ENCODE measurements at places on chromosomes 7 and 10. TPM values are rescaled to one million over a fixed set of nuclear protein-coding genes. Genes with fewer than 3 reads are reported as not detected.

- no peaks in the 10 kb centered on the region for H3K27me3 ChIP-seq
- H3K36me3 ChIP-seq: no peaks in the 10 kb centered on the region
- H3K4me1 ChIP-seq: no peaks in the 10 kb centered on the region
- H3K27ac ChIP-seq: no peak overlapping the region
These were observed 325.9 kb upstream of the SORCS1 start for GRCh38 chr10:107490389-107490788.

DNA sequence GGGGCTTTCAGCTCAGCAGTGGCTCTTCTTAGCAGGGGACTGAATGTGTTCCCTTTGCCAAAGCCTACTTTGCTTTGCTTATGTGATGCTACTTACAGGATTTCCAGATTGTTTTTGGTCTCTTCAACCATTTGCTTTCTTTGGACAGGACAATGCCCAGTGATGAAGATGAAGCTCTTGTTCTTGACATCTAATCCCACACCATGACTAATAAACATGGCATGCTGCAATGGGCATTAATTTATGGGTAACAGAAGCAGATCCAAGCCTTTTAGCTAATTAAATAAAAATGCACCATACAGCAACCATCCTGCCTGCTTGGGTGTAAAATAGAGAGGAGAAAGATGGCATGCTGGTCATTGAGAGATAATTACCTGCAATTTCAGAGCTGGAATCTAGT is 175.5 kb upstream of the ITGB1 start:
- H3K27me3 ChIP-seq: no peaks in the 10 kb centered on the region
- H3K27ac ChIP-seq: peak overlapping the region; percentile 70
- H3K36me3 ChIP-seq: no peaks in the 10 kb centered on the region
- DNase-seq: no peak
- peaks cover 93% of the 10 kb centered on the region for H3K4me1 ChIP-seq

DNA sequence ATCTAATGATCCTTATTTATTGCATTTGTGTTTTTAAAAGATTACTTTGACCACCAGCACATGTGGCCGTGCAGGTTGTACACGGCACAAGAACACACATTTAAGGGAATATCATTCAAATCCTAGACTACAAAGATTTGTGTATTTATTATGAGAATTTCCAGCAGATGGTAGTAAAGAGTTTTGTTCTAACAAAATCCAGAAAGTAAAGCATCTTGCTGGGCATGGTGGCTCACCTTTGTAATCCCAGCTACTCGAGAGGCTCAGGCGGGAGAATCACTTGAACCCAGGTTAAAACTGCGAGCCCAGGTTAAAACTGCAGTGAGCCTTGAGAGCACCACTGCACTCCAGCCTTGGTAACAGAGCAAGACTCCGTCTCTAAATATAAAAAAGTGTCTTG is 31.5 kb downstream of the MACROH2A2 start:
- DNase-seq: no peak
- H3K27me3 ChIP-seq: no peaks in the 10 kb centered on the region
- no peak overlapping the region for H3K27ac ChIP-seq
- H3K36me3 ChIP-seq: no peaks in the 10 kb centered on the region

Gene ARHGEF35
- 3.2 TPM for total RNA-seq

Gene DYNC1I1
- total RNA-seq: 0.08 TPM

Gene GCK
- total RNA-seq: 0.47 TPM

Gene RBP3
- not detected for total RNA-seq

DNA sequence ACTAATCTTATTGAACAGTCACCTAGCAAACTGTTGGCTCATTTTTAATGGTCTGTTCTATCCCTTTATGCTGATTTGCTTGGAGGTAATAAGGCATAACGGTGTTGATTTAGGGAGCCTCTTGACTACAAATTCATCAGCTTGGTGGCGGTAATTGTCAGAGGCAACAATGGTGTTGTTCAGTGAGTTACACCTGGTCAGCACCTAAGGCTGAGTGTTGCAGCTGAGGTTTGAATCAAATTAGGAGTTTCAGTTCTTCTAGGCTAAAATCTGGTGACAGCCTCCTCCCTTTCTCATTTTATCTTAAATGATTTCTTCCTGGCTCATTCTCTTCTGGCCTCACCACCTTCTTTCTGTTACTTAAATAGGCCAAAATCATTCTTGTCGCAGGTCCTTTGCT is 42.3 kb upstream of the SP8 start:
- no peaks in the 10 kb centered on the region for H3K4me1 ChIP-seq
- H3K36me3 ChIP-seq: no peaks in the 10 kb centered on the region
- no peaks in the 10 kb centered on the region for H3K27me3 ChIP-seq
- no peak overlapping the region for H3K27ac ChIP-seq
- H3K4me3 ChIP-seq: no peak overlapping the region

- no peaks in the 10 kb centered on the region for H3K27me3 ChIP-seq
- peaks cover 15% of the 10 kb centered on the region for H3K36me3 ChIP-seq
These were observed 28.8 kb downstream of the CACUL1 start for GRCh38 chr10:118725886-118726500.

DNA sequence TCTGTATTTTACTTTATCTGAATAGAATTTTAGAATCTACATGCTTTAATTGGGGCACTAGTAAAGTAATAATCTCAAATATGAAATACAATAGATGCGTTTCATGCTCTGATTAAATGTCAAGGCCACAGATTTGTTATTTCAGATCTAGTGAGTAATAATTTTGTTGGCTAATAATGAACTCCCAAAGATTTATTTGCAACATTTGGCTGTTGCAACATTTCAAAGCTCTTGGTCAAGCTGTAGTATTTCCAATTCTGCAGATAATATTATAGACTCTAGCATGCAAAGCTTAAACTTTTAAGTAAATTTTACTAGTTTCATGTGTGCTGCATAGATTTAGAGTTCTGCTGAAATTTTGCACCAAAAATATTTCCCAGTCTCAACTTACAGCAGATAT is 16.7 kb downstream of the LRRN3 start:
- no peak overlapping the region for H3K27ac ChIP-seq
- H3K36me3 ChIP-seq: no peaks in the 10 kb centered on the region
- no peak for DNase-seq
- H3K27me3 ChIP-seq: no peaks in the 10 kb centered on the region
- no peaks in the 10 kb centered on the region for H3K4me1 ChIP-seq

DNA sequence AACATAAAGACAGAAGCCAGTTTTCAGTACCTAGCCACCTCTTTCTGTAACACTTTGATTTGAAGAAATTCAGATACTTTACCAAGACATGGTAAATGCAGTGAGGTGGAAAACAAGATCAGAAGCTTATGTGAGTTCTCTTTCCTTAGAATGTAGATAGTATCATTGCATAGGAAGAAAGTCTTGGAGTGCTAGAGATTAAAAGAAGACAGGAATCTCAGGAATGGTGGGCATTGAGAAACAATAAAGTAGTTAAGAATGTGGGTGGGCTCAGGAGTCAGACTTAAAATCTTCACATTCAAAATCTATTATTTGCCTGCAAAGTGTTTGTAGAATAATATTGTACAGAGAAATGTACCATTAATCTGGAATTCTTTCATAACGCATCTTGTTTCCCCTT is 58.9 kb downstream of the POLL start:
- no peaks in the 10 kb centered on the region for H3K4me1 ChIP-seq
- DNase-seq: no peak
- peaks cover 42% of the 10 kb centered on the region for H3K36me3 ChIP-seq
- H3K27ac ChIP-seq: no peak overlapping the region
- H3K27me3 ChIP-seq: no peaks in the 10 kb centered on the region
- no peak overlapping the region for H3K4me3 ChIP-seq

Gene GPER1
- not detected for total RNA-seq

Gene EBF3
- not detected for total RNA-seq

Gene CNPY1
- not detected for total RNA-seq

Gene COBL
- not detected for total RNA-seq

DNA sequence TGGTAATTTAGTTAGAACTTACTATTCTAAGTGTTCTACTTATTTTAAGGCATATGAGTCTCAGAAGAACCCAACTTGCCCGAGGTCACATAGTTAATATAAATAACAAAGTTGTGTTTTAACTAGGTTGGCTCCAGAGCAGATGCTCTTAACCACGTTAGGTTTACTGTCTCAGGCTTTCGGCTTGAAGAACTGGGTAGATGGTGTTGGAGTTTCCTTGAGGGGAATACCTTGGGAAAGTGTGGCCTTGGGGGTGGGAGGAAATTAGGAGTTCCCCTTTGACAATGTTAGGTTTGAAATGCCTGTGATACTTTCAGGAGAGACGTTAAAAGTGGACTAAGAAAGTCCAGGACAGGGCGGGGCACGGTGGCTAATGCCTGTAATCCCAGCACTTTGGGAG is 9.6 kb downstream of the ZNF398 start:
- DNase-seq: no peak
- H3K27me3 ChIP-seq: no peaks in the 10 kb centered on the region
- no peak overlapping the region for H3K27ac ChIP-seq
- peaks cover 47% of the 10 kb centered on the region for H3K36me3 ChIP-seq
- H3K4me3 ChIP-seq: no peak overlapping the region

Gene PPP1R3A
- not detected for total RNA-seq

- no peak overlapping the region for H3K4me3 ChIP-seq
- no peaks in the 10 kb centered on the region for H3K4me1 ChIP-seq
- peaks cover 63% of the 10 kb centered on the region for H3K36me3 ChIP-seq
- no peaks in the 10 kb centered on the region for H3K27me3 ChIP-seq
These were observed 36.3 kb upstream of the ANTXRL start for GRCh38 chr10:46250481-46250880.

DNA sequence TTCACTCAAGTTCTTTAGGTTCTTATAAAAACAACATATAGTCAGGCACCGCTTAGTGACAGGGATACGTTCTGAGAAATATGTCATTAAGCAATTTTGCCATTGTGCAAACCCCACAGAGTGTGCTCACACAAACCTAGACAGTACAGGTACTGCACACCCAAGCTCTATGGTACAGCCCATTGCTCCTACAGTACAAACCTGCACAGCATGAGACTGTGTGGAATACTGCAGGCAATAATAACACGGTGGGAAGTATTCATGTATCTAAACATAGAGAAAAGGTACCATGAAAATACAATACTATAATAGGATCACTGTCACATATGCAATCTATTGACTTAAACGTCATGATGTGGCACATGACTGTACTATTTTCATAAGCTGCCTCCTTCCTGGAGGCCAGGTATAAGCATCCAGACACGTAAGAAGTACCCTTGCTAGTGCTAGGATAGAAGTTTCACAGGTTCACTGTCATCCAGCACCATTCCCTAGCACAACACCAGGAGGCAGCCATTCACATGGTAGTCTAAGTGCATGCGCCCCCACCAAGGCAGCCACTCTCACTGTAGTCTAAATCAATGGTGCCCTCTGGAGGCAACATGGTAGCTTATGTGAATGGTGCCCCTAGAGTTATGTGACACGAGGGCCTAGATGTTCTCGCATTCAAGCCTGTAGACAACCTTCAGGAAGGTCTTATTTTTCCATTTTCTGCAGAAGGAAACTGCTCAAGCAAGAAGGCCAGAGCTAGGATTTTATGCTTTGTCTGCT is 98.5 kb downstream of the ARHGAP22 start:
- no peak overlapping the region for H3K27ac ChIP-seq
- DNase-seq: no peak
- H3K4me3 ChIP-seq: no peak overlapping the region
- H3K27me3 ChIP-seq: no peaks in the 10 kb centered on the region
- H3K4me1 ChIP-seq: peaks cover 4% of the 10 kb centered on the region
- no peaks in the 10 kb centered on the region for H3K36me3 ChIP-seq

Gene HMX2
- not detected for total RNA-seq

DNA sequence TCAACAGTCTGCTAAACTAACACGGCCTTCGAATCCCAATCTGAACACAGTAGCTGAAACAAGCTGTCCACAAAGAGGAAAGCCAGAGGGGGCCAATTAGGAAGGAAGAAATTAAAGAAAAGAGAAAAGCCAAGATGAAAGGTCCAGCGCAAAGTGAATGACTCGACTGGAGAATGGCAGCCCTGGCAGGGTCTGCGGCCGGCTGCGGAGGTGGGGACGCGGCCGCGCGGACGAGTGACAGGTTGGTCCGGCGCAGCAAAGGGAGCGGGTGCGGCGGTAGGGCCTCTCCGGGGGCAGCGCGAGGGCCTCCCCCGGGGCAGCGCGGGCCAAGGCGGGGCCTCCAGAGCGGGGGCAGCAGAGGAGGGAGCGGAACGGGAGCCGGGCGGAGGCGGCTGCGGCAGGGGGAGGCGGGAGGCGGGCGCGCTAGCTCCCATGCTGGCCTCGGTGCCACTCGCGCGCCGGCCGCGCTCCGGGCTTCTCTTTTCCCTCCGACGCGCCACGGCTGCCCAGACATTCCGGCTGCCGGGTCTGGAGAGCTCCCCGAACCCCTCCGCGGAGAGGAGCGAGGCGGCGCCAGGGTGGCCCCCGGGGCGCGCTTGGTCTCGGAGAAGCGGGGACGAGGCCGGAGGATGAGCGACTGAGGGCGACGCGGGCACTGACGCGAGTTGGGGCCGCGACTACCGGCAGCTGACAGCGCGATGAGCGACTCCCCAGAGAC is at the start of gene VWC2:
TSS of gene VWC2 (plus strand) at position 421 of the 718 bp plus-strand sequence. CDS start 1,798 bp downstream, outside the sequence.
- H3K4me3 ChIP-seq: no peak within 1 kb of the TSS
- H3K4me1 ChIP-seq: no peaks in the 10 kb centered on the region
- no peak within 1 kb of the TSS for H3K27ac ChIP-seq
- no peaks in the 10 kb centered on the region for H3K36me3 ChIP-seq
- no peak for DNase-seq

DNA sequence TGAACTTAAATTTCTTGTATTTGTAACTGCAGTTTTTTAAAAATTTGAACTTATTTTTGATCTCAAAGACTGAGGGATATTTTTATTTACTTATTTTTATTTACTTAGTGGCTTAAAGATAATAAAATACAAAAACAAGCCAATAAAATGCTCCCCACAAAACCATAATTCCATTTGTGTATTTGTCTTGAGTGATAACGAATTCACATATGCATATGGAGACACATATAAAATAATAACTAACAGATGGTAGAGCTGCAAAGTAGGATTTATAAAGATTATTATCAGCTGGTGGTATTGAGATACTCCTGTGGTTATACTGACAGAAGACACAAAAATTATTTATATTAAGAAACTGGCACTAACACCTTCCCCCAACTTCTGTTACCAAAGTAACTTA is 90.2 kb upstream of the RPA3 start:
- H3K36me3 ChIP-seq: peaks cover 1% of the 10 kb centered on the region
- H3K27ac ChIP-seq: no peak overlapping the region
- no peak overlapping the region for H3K4me3 ChIP-seq

Gene SLC39A12
- not detected for total RNA-seq

Gene UBE2D1
- 7.8 TPM for total RNA-seq

- H3K4me3 ChIP-seq: no peak overlapping the region
- H3K36me3 ChIP-seq: no peaks in the 10 kb centered on the region
- DNase-seq: no peak
- H3K4me1 ChIP-seq: no peaks in the 10 kb centered on the region
These were observed 262.4 kb downstream of the COBL start for GRCh38 chr7:51054231-51054630.

GRCh38 chr10:116990276-116990800 is 14.6 kb downstream of the SHTN1 start:
- no peaks in the 10 kb centered on the region for H3K27me3 ChIP-seq
- no peaks in the 10 kb centered on the region for H3K36me3 ChIP-seq
- no peak for DNase-seq
- no peaks in the 10 kb centered on the region for H3K4me1 ChIP-seq
- H3K4me3 ChIP-seq: no peak overlapping the region

GRCh38 chr10:65550761-65551160 is 1375.1 kb upstream of the LRRTM3 start:
- no peak for DNase-seq
- H3K27ac ChIP-seq: no peak overlapping the region
- H3K36me3 ChIP-seq: no peaks in the 10 kb centered on the region
- H3K4me1 ChIP-seq: no peaks in the 10 kb centered on the region
